Dermis microvascular lymphatic vessel endothelial cell (primary cell): ENCODE measurements at places on chromosomes 3 and 15. TPM values are rescaled to one million over a fixed set of nuclear protein-coding genes. Genes with fewer than 3 reads are reported as not detected.

STIMATE gene
- total RNA-seq: 8.0 and 12.9 TPM in 2 replicates

DAPK2 gene
- 7.4 and 10.9 TPM in 2 replicates for total RNA-seq

BRK1 gene
- 127 and 138 TPM in 2 replicates for total RNA-seq

GRCh38 chr15:94607176-94607654 lies 375.9 kb downstream of the MCTP2 start:
- peak; percentile 99 for DNase-seq

GRCh38 chr3:153601374-153601853 lies 439.4 kb downstream of the RAP2B start:
- peak; percentile 52 for DNase-seq

GRCh38 chr3:46660003-46660402 lies 33.5 kb downstream of the ALS2CL start:
- DNase-seq: no peak
